ENCODE measurements at places on chromosomes 6 and 20.

DNA sequence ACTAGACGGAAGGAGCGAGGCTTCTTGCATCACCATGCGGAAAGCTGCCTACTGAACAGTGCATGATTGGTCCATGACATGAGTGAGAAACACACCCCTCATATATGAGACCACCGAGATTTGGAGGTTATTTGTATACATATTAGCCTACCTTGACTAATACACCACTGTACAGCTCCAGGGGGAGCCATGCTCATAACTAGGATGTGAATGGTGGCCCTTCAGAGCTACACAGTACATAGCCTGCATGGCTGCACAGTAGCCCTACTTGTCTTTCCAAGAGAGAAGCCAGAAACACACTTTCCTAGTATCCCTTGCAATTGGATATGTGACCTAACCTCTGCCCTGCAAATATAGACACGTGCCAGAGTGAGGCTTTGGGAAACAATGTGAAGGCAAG, 21.8 kb upstream of the MCUR1 start:
- no peak for DNase-seq

- DNase-seq, result no peak
Measured at GRCh38 chr6:157167837-157168236, 155.5 kb downstream of the TMEM242 start.

DNA sequence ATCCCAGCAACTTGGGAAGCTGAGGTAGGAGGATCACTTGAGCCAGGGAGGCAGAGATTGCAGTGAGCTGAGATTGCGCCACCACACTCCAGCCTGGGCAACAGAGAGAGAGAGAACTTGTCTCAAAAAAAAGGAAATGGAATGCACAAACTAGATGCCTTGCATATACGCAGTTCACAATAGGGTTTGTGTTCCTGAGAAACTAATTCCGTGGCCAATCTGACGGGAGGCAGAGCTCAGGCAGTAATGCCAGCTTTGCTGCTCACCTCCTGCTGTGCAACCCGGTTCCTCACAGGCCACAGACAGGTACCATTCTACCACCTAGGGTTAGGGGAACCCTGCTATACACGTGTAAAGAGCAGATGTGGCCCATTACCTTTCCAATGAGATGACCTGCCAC, 1.4 kb downstream of the CDK5RAP1 start:
- no peak for DNase-seq

DNA sequence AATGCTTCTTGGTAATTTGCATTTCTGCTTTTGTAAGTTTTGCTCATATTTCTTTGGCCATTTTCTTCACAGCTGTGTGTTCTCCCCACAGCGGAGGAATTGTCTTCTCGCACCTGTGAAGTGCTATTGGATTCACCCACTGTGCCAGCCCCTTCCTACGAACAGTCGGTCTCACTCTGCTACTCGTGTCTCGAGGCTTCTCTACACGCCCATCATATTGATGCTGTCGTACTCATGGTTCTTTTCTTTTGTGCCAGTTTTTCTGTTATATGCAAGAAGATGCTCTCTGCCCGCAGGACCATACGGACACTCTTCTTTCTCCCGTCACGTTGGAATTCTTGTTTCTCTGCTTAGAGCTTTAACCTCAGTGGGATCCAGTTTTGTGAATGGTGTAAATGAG, 200.3 kb downstream of the DLL1 start:
- no peak for DNase-seq

DNA sequence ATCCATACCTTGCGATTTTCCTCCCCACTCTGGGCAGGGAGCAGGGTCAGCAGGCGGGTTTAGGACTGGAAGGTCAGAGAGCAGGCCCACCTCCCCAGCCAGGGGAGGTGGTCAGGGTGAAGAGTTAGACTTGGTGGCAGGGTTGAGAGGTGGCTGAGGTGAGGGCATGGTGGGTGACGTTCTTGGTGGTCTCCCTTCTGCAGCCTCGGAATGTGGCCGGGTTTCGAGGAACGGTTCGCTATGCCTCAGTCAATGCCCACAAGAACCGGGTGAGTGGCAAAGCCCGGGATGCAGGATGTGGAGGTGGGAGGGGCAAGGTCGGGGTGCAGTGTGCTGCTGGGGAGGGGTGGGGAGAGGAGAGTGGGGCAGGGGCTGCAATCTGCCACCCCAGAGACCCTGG, 11.6 kb downstream of the TTBK1 start:
- no peak for DNase-seq

DNA sequence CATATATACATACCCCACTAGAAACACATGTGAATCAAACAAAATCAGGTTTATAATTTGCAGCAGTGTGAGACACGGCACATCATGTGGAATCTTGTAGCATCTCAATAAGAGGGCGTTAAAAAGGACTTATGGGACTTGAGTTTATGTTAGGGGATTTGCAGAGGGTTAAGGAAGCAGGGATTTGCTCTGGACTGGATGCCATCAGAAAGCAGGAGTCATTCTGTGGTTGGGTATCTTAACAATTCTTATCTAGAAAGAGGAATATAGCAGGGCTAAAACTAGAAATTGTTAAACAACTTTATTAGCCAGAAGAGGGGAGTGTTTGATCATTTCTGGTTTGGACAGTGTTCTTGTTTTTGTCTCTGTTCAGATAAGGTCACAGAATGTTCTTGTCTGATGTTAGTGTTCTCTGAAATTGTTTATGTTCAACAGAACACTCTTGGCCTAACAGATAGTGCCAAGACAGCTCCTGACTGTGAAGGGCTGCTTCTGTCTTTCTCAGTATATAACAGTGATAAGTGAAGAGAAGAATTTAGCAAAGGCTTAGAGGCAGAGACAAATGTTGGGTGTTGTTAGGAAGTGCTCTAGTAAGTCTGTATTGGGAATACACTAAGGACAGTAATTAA, 39.2 kb downstream of the LIN28B start:
- peak; percentile 86 for DNase-seq

DNA sequence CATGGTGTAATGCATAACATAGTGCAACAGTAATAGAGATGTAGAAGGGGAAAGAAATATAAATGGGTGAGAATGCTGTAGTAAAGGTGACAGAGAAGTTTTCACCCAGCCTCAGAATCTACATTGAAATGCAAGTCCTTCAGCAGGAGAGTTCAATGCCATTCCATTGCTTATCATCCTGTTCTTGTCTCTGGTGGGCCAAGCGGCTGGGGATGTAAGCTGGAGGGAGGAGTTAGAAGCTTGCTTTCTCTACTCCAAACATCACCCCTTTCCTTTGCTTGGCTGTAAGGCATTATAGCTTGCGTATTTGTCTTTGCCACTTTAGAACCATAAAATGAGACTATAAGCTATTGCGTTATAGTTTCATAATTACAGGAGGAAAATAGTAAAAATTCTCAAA, 2.2 kb upstream of the FUT9 start:
- no peak for DNase-seq

GRCh38 chr20:20525756-20526155, 157.9 kb downstream of the INSM1 start:
- no peak for DNase-seq

DNA sequence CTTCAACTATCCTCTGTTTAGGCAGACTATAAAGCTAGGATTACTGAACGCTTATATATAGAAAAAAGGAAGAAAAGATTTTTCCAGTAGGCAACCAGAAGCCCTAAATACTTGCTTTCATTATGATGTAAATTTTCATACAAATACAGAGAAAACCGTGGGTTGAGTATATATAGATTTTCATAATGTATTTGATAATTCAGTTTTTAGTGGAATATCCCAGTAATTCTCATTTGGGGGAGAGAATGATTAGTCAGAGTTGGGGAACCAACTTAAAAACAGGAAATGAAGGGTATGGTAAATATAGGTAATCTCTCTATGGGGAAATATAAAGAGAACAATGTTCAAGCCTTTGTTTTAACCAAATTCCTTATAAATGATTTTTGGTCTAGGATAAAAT, 154.0 kb upstream of the CITED2 start:
- no peak for DNase-seq

- DNase-seq, result no peak
Measured at GRCh38 chr20:62045529-62046285, 20.0 kb downstream of the TAF4 start.

- no peak for DNase-seq
Measured at GRCh38 chr6:138981416-138981815, 6.6 kb downstream of the REPS1 start.

DNA sequence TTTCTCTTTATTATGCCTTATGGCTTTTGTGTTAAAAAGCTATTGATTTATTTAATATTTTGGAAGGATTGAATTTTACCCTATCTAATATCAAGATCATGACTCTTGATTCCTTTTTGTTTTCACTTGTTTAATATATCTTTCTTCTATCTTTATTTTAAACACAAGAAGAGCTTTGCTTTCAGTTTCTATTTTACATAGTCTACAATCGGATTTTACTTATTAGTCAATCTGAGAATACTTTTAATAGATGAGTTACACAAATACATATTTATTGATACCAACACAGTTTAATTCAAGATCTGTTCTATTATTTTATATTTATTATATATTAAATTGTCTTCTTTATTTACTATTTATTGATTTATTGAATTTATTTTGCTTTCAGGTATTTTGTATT, 218.8 kb downstream of the ESR1 start:
- DNase-seq, result no peak

DNA sequence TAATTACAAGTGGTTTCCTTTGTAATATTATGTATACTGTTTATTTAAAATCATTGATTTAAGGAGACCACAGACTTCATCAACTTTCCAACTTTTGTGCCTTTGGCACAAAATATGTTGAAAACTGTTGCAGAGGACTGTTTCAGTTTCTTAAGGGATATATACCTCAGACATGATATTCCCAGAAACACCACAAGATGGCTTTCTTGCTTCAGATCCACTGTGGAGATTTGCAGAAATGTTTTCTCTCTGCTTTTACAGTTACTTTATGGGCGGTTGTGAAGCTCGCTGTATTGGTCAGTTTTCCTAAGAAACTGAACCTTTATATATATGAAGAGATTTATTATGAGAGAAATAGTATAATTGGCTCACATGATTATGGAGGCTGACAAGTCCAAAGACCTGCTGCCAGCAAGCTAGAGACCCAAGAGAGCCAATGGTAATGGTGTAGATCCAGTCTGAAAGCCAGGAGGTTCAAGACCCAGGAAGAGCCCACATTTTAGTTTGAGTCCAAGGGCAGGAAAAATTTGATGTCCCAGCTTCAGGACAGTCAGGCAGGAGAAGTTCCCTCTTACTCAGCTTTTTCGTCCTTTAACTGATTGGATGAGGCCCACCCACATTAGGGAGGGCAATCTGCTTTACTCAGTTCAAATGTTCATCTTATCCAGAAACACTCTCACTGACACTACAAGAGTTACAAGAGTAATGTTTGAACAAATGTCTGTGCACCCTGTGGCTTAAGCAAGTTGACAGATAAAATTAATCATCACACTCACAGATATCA, 12.8 kb downstream of the ME1 start:
- peak; percentile 20 for DNase-seq

GRCh38 chr6:2764610-2765165, 505 bp upstream of the WRNIP1 start:
- DNase-seq, result peak; percentile 85

- DNase-seq, result no peak
Measured at GRCh38 chr6:111406200-111406721, 76.8 kb downstream of the REV3L start.

Data from erythroblast (primary cell).